ENCODE measurements at places on chromosomes 1 and 21.

DNA sequence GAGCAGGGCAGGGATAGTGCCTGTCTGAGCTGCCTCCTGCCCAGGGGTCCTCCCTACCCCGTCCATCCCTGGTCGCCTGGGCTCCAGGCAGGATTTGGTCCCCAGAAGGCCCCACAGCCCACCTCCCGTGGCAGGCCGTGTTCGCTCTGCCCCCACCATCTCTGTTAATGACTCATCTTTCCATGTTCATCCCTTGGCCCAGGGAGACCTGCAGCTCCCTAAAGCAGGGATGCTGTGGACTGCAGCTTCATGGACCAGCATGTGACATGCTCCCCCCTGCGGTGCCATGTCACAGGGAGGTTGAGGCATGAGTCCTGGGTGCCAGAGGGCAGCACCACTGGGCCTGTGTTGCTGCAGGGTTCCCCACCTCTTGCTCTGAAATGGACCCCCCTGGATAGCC lies 26.8 kb downstream of the UBASH3A start:
- DNase-seq: no peak

DNA sequence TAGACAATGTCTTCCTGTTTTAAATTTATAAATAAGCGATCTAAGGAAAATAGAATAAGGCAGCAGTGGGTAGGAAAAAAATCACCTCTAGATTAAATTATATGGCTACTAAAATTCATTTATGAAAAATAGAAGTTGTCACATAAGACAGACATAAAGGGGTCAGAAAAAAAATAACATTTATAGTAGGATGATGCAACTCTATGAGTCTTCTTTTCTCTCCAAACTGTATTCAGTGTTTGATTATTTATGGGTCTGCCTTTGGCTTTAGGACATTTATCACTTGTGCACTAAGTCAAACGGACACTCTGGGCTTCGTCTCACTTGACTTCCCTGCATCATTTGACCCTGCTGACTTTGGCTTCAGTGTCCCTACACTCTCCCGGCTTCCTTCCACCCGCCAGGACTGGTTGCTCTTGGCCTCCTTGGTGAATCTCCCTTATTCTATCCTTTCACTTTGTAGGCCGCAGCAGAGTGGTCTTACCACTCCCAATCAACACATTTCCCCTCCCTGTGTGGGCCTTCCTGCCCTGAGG lies 47.0 kb upstream of the DESI2 start:
- DNase-seq: no peak

GRCh38 chr21:28283641-28284490 lies 708.8 kb downstream of the LTN1 start:
- DNase-seq: no peak

GRCh38 chr1:244050835-244051444 lies at the start of gene ZBTB18:
TSS of gene ZBTB18 (plus strand) at chr1:244051283. CDS start at chr1:244051432, 149 bp downstream.
- DNase-seq: no peak
